ENCODE measurements at places on chromosomes 5 and 9.
A peak's percentile ranks its signal among the peaks of the same experiment; 100 is the strongest.

DNA sequence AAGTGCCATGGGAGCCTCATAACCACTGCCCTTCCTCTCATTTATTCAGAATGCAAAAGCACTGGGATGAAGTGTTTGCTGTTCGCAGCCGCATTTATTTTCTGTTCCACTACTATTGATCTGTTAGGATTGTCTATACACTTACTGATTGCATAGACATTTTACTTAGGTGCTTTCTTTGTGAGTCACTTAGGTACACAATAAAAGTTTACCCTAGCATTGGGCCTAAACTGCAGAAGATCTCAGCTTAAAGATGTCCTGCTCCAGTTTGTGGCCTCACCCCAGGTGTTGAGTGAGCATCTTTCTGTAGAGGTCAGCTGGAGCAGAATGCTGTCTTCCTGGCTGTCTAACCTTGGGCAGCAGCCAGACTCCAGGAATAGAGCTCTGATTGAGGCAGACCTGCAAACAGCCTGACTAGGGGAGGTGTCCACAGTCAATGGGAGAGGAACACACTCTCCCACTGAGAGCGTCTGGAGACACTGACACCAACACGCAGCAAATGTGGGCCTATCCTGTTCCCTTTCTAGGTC lies 54.0 kb downstream of the GPR21 start:
- no peak for DNase-seq

DNA sequence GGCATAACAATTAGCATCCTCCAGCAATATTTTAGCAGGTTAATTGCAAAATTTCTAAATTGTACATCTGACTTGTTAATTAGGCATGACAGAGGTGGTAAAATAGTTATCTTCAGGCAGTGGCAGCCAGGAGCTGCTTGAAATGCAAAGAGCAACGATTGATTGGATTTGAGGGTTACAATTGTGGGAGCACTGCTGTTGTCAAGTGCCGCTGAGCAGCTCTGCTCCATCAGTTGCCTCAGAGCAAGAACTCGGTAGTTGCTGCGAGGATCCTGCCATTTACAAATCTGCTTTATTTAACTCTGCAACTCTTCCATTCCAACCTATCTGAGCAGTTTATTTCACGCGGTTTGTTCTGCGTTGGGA lies 12.6 kb downstream of the PBX3 start:
- DNase-seq, result no peak

GRCh38 chr5:151483647-151484046 lies 36.2 kb downstream of the SLC36A1 start:
- DNase-seq, result no peak

DNA sequence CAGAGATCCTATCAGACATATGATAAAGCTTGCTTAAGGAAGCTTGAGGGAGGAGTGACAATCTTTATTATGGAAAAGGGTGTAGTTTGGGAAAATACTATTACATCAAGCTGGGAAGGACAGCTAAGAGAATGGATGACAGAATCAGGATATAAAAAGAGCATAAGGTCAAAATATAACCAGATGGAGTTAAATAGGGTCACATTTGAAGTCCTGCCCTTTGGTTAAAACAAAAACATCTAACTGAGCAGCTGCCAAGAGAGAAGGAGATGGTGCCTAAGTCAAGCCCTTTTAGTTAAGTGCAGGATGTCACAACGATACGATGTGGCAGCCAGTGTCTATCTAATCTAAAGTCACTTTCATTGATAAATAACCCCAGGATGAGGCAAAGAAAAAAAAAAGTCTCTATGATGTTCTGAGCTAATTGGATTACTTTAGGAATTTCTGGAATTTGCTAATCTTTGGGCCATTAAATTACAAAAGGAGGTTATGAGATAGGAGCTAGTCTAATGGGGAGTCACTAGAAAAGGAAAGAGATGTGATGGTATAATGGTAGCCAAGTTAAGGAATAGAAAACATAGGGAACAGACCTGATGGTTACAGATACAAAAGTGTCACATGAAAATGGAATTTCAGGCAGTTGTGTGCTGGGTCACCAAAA lies 365.2 kb downstream of the PDE4D start:
- DNase-seq, result no peak

DNA sequence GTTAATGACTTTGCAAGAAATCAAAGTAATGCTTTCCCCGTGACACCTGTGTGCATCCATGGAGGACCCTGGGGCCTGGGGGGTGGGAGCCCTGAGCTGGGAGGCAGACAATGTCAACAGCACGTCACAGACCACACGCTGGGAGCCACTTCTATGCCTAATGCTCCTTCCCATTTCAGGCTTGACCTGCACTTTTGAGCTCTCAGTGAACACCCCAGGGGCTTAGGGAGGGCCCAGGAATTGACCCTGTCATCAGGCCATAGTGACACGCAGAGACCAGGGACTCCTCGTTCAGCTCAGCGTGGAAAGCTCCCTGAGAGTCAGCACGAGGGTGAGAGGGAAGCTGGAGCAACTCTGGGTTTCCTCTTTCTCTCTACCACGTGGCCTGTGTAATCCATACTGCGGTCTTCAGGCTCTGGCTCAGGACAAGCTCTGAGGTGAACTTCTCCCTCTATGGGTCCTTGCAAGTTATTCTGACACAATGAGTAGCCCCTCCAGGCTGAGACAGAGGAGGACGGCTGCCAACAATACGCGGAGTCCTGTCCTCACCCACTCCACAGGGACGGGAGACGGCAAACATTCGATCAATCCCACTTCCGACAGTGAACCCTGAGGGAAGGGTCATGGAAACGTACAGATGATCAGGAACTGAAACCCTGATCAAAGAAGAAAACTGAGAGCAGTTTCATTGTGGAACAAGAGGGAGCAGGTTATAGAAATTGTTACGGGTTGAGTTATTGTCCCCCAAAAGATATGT lies 130.8 kb upstream of the IRX4 start:
- DNase-seq, result no peak

DNA sequence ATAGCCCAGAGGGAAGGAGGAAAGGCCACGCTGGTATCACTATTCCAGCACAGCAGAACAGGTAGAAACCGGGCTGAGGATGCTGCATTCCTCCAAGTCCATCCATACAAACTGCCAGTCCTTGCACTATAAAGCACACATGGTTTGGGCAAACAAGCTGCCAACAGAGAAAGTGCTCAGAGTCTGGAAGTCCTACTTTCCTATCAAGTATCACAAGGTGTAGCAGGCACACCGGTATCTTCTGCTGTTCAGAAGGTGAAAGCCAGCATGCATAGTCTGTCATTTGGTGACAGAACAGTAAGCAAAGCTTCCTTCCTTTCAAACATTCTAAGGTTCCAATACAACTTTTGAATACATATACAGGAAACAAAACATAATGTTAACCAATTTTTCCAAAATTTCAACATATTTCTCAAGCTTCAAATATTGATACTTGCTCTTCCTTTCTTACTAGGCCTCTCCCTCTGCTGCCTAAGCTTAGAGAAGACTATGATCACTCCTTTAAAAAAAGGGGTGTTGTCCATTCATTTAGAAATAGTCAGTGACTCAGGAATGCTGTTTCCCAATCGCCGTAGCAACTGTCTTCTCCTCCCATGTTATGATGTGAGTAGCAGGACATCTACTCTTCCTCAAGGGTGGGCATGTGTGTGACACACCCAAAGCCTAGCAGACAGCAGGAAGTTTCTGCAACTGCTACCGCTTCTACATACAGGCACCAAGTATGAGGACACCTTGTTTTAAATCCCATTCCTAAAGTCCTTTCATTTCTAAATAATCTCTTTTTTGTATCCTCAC lies 14.7 kb downstream of the DIAPH1 start:
- peak; percentile 70 for DNase-seq

- DNase-seq, result peak; percentile 12
Measured at GRCh38 chr9:123401879-123402513, 46.0 kb downstream of the CRB2 start.

DNA sequence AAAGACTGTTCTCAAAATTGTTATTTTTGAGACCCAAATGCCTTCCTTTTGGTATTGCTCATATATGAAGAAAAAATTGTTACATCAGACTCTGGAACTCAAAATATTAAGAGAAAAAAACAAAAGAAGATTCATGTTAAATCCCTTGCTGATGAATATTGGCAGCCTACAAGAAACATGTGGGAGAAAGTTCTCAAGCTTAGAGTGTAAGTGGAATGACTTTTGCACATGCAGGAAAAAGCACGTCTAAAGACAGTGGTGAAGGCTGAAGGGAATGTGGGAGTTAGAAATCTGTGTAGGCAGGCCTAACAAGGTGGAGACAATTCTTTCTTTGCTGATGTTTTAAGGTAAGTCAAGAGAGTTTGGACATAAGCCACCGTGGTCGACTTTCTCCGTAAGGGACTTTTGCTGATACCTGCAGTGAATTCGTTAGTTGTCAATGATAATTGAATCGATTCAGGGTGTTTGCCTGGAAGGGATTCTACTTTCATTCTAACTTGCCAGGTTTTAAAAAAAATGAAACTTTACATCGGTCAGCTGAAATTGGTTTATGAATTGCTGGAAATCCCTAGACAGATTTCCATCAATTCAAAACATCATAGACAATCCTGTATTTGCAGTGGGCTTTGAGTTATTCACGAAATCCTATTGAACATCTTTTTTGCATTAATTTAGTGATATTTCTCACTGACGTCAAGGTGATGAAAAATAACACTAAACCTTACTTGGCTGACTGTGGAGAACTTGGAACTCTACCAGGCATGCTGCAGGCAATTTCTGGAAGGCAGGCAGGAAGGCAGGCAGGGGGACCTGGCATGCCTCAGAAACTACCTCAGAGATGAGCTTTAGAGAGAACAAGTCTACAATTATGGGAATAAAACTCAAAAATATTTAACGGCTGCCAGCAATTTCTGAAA lies 359.1 kb upstream of the ADAMTSL1 start:
- no peak for DNase-seq

DNA sequence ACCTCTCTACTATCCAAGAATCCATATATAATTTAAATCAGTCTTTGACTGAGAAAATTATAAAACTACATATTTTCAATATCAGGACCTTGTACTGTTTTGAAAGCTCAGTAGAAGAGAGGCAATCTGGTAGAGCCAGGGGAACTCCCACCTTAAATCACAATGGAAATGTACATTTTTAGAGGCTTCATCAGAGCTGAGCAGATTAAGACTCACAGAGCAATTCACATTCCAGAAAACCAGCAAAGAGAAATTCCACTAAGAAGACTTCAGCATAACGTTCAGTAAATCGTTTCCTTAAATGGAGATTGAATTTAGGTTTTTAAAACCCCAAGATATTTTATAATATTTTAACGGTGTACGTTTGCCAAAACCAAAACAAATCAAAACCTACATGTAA lies 227.8 kb upstream of the TRPM3 start:
- DNase-seq, result peak; percentile 23

Data from AG09319 (cell line).